A549 treated with DMSO at 1 μM for 4 hours (cell line): ENCODE measurements at places on chromosomes 16 and 17. TPM values are rescaled to one million over a fixed set of nuclear protein-coding genes. Genes with fewer than 3 reads are reported as not detected.

The RAPGEFL1 gene
- 2.4 to 3.1 TPM (median 2.6 TPM) in 5 replicates for total RNA-seq

The ITGB3 gene
- total RNA-seq, result 2.7 to 5.4 TPM (median 5.3 TPM) in 5 replicates

The IRX3 gene
- 3.1 to 5.2 TPM (median 3.6 TPM) in 5 replicates for total RNA-seq

The CHCT1 gene
- total RNA-seq, result 0.12 to 0.46 TPM in 2 of 5 replicates, not detected in the others

The FOXN1 gene
- 0.02 to 0.05 TPM (median 0.03 TPM) in 3 of 5 replicates, not detected in the others for total RNA-seq

The TOP2A gene
- total RNA-seq, result 197 to 286 TPM (median 260 TPM) in 5 replicates

The BIRC5 gene
- 107 to 112 TPM (median 111 TPM) in 5 replicates for total RNA-seq

The SAMD14 gene
- 0.24 to 0.51 TPM (median 0.38 TPM) in 5 replicates for total RNA-seq

The SHISA9 gene
- 0.06 to 0.11 TPM (median 0.07 TPM) in 4 of 5 replicates, not detected in the other for total RNA-seq

The OR3A3 gene
- total RNA-seq, result not detected in 5 replicates

The RDM1 gene
- 2.1 to 4.0 TPM (median 3.1 TPM) in 5 replicates for total RNA-seq

The GGT6 gene
- 0.08 TPM in 1 of 5 replicates, not detected in the others for total RNA-seq

The RECQL5 gene
- total RNA-seq, result 18.7 to 27.1 TPM (median 26.1 TPM) in 5 replicates

The CX3CL1 gene
- total RNA-seq, result 0.04 to 0.32 TPM (median 0.10 TPM) in 4 of 5 replicates, not detected in the other

The MPO gene
- total RNA-seq, result not detected in 5 replicates

The MC1R gene
- 6.8 to 8.0 TPM (median 7.3 TPM) in 5 replicates for total RNA-seq

The RHBDL3 gene
- 3.5 to 5.8 TPM (median 4.7 TPM) in 5 replicates for total RNA-seq

The KREMEN2 gene
- total RNA-seq, result 1.1 to 2.8 TPM (median 2.0 TPM) in 5 replicates

The SUZ12 gene
- 25.4 to 37.4 TPM (median 31.5 TPM) in 5 replicates for total RNA-seq

The WIPI1 gene
- 8.6 to 11.9 TPM (median 9.7 TPM) in 5 replicates for total RNA-seq

The CCL2 gene
- total RNA-seq, result 65.6 to 117 TPM (median 69.7 TPM) in 5 replicates

The SLC6A2 gene
- total RNA-seq, result 0.04 TPM in 1 of 5 replicates, not detected in the others

The LDHD gene
- total RNA-seq, result 0.55 to 0.99 TPM (median 0.67 TPM) in 5 replicates

The C16orf74 gene
- 12.2 to 16.5 TPM (median 15.1 TPM) in 5 replicates for total RNA-seq

The ARL5C gene
- total RNA-seq, result not detected in 5 replicates
